ENCODE measurements at places on chromosomes 7 and 10. TPM values are rescaled to one million over a fixed set of nuclear protein-coding genes. Genes with fewer than 3 reads are reported as not detected.

Gene DOCK1
- 53.7 TPM for total RNA-seq

Gene SPDYE1
- not detected for total RNA-seq

Gene ADAM12
- total RNA-seq, result 0.14 TPM

Gene CPA2
- total RNA-seq, result not detected

Gene TLX1
- total RNA-seq, result not detected
